ENCODE measurements at places on chromosomes 13 and 19.

DNA sequence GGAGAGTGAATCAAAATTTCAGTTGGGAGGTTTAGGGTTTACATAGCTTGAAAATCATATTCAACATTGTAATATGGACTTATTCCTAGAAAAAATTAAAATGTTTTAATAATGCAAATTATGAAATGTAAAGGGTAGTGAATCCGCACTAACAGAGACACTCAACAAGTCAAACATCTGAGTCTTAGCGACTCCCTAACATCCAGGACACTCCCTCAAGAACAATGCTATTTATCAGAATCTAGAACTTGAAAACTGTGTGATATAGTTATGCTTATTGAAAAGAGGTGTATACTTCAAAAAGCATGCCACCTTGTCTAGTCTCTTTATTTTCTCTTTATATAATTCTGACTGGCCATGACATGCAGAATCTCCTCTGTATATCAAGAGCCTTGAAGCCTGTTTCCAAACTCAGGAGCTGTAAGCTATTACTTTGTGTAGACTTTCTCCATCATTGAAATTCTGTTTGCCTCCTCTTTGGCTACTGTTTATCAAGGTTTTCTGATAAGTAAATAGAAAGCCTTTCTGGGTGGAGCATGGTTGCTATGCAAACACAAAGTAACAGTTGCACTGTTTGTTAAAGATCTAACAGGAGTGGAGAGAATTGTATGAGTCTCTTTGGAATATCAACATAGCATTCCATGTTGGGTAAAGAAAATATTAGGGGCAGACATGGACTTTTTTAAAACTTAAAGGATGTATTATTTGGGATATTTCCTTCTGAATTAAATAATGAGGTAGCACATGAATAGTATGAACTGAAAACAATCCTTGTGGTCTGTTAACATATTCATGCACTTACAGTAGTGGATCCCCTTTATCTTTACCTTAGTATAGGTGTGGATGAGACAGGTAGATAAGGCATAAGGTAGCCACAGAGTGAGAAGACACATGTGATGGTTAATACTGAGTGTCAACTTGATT is 56.4 kb upstream of the MBNL2 start:
- DNase-seq = no peak

DNA sequence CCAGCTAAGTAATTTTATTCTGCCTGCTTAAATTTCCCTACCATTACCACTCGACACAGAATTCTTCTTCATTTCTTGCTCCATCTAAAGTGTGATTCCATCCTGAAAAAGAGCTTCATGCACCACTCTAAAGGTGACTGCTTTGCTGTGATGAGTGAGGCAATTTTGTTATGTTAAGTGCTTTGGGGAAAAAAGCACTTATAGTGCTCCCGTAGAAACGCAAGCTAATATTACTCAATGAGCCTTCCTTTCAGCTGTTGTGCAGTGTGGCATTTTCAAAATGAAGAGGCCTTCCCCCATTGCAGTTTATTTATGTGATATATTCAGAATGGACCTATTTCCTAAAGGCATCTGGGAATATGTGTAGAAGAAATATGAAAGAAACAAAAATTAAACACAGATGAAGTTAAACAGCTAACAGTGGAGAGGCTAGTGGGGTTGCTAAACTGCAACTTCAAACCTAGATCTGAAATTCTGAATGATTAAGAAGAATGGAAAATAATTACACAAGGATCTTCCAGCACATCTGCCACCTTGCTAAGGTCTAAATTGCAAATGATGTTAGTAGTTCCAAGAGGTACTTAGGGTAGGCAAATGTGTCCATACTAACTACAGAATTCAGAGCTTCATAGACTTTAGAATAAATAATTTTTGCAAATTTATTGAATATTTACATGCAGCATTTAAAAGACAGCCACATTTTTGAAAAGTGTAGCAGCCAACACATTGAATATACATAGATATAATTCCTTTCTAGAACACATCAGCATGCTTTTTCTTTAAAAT is 211.7 kb downstream of the DCT start:
- no peak for DNase-seq

DNA sequence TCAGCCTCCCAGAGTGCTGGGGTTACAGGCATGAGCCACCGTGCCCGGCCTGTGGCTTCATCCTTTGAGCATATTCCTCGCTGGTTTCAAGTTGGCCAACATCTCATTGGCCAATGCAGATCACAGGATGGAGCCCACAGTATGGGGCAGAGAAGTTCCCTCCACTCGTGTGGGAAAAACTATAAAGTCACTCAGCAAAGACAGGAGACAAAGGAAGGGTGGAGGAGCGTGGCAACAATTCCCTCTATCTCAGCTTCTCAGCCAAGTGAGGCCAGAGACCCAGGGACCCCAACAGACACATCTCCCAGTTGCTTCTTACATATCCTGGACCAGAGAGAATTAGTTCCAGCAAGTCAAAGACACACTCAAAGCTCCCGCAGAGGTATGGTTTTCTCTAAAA is 184.6 kb upstream of the SOX1 start:
- DNase-seq = no peak

DNA sequence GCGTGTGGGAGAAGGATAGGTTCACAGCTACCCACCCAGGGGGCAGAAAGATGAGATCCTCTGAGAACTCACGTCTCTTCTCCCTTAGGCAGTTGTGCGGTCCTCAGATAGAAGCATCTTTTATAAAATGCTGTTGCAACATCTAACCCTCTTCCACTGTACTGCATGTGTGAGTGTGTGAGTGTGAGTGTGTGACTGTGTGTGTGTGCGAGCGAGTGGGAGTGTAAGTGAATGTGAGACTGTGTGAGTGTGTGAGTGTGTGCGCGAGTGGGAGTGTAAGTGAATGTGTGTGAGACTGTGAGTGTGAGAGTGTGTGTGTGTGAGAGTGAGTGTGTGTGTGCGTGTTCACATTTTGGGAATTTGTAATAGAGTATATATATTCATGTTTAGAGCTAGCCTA is 55.6 kb upstream of the F7 start:
- DNase-seq = no peak
